Inflammatory macrophage (primary cell): ENCODE measurements at places on chromosomes 6 and 20.

GRCh38 chr6:126535595-126535994, 195.7 kb downstream of the CENPW start:
- DNase-seq: no peak

- no peak for DNase-seq
Measured at GRCh38 chr6:56102216-56102615, 145.2 kb downstream of the COL21A1 start.

GRCh38 chr20:5039255-5039657, 37.9 kb upstream of the SLC23A2 start:
- peak; percentile 61 for DNase-seq

- DNase-seq: no peak
Measured at GRCh38 chr20:45902199-45902701, 9.7 kb downstream of the PLTP start.

DNA sequence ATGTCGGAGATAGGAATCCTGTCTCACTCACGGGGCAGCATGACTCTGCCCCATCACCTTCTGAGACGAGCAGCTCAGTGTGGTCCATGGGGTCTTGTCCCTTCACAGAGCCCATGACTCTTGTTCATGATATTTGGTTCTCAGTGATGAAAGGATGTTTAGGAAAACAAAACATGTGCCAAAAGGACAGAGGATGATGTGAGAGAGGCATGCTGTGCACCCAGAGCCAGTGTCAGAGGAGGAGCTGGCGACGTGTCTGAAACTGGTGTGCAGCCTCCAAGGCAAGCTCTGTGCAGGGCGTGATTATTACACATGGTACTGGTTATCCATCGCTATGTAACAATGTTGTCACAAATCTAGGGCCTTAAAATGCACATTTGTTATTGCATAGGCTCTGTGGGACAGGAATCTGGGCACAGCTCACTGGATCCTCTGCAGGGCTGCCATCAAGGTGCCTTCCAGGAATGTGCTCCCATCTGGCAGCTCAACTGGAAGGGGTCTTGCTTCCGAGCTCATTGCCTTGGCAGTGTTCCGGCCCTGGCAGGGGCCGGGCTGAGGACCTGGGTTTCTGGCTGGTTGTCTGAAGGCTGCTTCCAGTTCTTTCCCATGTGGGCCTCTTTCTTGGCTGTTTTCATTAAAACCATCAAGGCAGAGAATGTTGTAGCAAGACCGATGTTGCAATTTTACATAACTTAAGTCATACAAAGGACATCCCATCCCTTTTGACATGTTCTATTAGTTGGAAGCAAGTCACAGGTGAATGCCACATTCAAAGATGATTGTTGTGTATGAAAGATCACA, 175.4 kb downstream of the ERMARD start:
- no peak for DNase-seq

- peak; percentile 92 for DNase-seq
Measured at GRCh38 chr6:90351696-90352095, 55.1 kb upstream of the BACH2 start.

GRCh38 chr6:81002126-81002525, 750.4 kb downstream of the TENT5A start:
- no peak for DNase-seq

GRCh38 chr6:79048611-79049010, 29.4 kb downstream of the PHIP start:
- DNase-seq: peak; percentile 26

DNA sequence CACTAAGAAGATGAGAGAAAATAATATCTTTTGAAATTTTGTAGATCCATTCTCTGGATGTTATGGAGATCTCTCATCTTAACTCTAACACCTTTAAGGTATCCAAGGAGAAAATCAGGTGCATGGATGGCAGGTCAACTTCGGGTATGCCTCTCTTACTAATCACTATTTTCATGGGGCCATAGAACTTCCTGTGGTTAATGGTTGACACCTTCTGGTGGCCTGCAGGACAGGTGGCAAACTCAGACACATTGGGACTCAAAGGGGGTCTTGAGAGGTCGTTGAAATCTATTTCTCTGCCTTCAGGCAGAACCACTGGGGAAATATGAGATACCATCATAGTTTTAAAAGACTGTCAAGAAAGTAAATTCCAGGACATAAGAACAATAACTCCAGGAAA, 76.5 kb downstream of the ADAT2 start:
- DNase-seq: no peak
